Activated T-cell treated with anti-CD3 and anti-CD28 coated beads for 4 hours (primary cell): ENCODE measurements at places on chromosomes 16 and 17.
A peak's percentile ranks its signal among the peaks of the same experiment; 100 is the strongest.

DNA sequence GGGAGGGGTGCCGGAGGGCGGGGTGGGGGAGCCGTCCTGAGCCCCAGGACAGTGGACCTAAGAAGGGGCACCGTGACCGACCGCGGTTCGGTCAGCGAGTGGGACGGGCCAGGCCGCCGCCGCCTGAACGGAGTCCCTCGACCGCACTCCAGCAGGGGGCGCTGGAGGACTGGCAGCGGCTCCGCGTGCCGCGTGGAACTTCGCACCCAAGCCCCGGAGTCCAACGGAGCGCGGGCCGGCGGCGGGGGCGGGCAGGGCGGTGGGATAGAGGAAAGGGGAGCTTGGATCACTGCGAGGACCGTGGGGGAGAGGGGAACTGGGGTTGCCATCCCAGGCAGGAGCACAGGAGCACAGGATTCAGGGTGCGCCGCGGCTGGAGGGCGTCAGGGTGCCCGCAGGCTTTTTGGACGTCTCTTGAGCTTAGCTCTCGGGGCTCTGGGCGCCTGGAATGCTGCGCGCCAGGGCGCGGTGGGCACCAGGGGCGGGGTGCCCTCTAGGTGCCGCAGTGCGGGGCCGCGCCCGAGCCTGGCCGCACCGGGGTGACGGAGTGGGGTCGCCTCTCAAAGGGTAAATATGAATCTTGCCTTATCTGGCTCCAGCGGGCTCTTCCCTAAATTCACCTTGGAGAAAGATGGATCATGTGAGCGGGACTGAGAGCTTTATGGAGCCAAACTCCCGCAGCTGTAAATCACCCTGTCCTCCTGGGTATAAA is 379 bp upstream of the OTOP2 start:
- DNase-seq, result peak; percentile 68

DNA sequence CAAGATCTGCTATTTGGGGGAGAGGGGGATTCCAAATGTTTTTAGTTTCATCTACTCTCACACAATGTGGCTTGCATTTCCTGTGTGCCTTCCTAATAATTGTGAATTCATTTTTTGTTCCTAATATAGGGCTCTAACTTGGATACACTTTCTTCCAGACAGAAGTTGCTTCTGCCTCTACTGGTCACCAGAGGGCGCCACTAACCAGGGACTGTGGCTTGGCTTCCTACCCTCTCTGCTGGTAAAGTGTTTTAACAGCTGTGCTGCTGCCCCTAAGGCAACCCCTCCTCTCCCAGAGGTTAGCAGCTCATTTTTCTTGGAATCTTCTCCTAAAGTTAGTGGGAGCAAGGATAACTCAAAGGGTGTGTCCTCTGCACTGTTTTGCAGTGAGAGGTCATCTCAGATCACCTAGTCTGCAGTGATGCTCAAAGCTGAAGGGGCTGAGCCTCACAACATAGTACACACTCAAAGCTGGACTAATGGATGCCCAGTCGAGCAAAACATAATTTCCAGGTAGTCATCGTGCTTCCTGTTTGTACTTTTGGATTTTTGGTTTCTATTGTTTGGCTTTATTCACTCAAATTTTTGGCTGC is 5.0 kb upstream of the PRSS54 start:
- no peak for DNase-seq

- DNase-seq, result no peak
Observed at GRCh38 chr17:47831934-47832327, 461 bp downstream of the LRRC46 start.

DNA sequence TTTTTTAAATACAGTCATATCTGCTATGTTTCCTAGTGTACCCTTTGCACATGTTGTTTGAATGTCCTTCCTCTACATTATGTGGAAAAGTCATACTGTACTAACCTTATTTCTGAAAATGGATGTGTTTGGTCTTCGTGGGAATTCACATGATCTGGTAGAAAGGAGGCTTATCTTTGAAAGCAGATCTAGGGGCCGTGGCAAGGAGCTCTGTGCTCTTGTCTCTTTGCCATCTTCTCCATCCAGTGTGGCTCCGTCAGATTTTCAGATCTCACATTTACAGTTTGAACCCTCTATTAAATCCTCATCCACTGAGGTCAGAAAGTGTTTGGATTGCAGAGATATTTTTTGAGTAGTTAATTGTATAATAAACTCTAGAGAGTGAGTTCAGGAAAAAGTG is 32.9 kb downstream of the MAP2K4 start:
- no peak for DNase-seq

DNA sequence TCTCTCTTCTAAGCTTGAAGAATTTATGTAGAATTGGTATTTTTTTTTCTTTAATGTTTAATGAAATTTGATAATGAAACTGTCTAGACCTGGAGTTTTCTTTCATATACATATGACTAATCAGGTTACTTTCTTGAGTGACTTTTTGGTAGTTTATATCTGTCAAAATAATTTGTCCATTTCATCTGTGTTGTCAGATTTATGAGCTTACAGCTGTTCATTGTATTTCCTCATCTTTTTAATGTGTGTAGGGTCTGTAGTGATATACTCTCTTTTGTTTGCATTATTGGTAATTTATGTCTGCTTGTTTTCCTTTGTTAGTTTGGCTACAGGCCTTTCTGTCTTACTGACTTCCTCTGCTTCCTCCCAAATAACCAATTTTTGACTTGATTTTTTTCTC is 55.7 kb downstream of the TAOK1 start:
- no peak for DNase-seq

- no peak for DNase-seq
Observed at GRCh38 chr17:66548659-66549310, 246.4 kb downstream of the PRKCA start.

DNA sequence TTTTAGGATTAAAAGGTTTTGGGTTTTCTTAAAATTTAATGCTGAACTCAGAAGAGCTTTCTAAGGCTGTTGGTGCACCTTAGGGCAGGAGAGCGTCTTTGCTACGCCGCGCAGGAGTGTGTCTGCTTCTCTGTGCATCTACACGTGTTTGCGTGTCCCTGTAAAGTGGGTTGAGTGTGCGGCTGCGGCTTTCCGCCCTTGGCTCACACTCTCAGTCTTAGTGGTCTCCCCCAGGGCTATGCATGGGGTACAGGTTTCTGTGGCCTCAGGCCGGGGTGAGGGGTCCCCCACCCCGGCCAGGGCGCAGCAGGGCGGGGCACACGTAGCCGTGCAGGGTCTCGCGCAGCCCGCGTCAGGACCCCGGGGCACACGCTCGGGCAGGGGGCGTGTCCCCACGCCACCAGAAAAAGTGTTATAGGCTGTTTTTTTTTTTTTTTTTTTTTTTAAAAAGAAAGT is 727 bp upstream of the TENT4B start:
- peak; percentile 45 for DNase-seq

DNA sequence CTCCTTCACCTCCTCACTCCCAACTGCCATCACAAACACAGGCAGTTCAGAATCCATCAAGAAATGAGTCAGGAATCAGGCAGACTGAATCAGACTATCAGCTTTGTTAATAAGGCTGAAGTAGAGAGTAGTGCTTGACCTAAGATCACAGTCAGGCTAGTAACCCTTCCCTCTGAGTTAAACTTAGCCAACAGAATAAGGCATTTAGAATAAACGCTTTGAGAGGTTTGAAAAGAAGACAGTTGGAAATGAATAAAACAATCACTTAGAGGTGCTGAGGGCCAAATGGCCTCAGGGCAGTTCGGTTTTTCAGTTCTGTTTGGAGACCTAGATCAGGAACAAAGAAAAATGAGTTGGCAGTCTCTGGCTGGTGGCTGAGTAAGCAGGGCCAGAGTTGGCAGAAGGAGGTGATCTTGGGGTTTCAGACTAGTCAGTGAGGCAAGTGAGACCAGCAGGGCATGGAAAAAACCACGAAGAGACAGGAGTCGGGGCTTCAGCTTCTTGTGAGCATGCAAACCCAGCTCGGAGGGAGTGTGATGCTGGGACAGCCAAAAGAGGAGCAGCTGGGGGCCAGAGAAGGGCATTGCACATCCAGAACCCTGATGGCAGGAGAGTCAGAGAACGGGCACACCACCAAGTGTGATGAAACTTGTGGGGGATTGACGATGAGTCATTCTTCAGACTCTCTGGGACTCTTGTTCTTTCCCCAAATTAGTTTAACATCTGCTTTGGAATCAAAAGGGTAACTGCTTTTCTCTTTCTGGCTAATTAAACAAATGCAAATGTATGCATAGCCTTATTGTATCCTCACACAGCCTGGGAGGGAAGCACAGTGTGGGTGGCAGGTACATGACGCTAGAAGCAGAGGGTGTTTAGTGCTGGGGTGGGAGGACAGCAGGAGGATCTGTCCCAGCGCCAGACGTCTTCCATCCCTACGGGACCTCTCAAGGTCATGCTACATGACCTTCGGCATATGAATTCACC is 54.8 kb downstream of the SPECC1 start:
- DNase-seq, result no peak

DNA sequence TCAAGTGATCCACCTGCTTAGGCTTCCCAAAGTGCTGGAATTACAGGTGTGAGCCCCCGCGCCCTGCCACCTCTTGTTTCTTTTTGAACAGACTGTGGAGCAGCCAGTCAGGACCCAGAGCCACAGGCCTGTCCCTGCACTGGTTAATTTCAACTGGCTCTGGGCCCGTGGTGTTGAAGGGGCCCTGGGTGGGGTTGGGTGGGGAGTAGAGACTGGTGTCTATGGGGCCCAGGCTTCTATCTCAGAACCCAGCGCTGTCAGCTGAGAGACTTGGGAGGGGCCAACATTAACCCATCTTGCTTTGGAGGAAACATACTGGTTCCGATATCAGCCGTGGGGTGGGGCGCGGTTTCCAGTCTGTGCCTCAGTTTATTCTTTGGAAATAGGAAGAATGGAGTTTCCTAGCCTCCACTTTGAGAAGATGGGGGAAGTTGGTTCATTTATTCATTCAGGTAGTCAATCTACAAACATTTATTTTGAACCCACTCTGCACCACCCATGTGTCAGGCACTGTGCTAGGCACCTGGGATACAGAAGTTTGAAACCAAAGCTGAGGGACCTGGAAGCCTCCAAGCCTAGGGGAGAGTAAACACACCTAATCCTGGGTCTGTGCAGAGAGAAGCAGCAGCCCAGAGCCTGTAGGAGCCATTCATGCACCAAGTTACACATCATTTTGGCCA is 15.5 kb upstream of the SLC4A1 start:
- DNase-seq, result no peak

GRCh38 chr17:80780381-80781198 is 211.1 kb upstream of the CHMP6 start:
- no peak for DNase-seq

- peak; percentile 13 for DNase-seq
Observed at GRCh38 chr16:84194470-84195200, 3.7 kb downstream of the ADAD2 start.

DNA sequence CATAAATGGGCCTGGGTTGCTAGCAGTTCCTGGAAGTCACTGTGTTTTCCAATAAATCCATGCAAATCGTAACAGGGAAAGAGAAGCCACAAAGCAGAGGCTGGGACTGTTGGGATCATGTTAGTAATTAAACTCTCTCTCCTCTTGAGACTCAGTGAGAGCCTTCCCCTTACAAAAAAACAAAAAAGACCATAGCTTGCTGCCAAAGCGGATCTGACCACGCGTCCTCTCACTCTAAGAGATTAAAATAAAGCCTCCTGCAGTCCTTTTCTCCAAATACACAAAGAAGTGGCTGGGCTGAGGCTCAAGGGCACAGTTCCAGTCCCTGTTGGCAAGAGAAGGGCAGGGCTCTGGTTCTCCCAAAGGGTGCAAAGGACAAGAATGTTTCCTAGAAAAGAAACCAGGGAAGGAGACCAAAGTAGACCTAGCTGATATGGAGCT is 38.5 kb downstream of the PIGL start:
- no peak for DNase-seq

DNA sequence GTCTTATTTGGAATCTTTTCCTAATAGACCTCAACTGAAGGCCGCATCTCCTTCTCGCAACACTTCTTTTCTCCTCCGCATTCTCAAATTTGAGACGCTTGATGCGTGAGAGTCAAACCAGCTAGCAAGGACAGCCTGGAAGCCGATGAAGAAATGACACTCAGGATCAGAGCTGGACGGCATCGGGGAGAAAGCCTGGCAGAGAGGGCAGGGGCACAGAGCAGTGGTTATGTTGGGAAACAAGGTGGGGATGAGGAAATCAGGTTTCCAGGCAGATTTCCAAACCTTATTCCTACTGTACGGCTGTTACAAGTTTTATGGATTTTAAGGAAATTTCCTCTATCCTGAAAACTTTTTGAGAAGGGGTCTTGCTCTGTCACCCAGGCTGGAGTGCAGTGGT is 164.6 kb upstream of the RPH3AL start:
- DNase-seq, result no peak

- no peak for DNase-seq
Observed at GRCh38 chr16:19232988-19233387, 52.5 kb upstream of the CLEC19A start.

DNA sequence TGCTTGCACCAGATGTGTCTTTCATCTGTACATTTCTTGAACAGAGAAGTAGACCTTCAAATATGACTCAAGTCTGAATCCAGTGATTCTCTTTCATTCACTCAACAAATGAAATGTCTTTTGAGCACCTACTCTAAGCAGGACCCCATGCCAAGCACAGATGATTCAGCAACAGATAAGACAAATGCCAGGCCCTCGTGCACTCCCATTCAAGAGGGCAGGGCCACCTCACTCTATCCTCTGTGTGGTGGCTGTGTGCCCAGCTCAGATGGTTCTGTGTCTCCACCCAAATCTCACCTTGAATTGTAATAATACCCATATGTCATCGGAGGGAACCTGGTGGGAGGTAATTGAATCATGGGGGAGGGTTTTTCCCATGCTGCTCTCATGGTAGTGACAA is 74.1 kb upstream of the NKD1 start:
- DNase-seq, result no peak

- DNase-seq, result no peak
Observed at GRCh38 chr17:75731086-75731715, 9.9 kb downstream of the ITGB4 start.

GRCh38 chr17:71764505-71764904 is 356.3 kb upstream of the SOX9 start:
- DNase-seq, result no peak

DNA sequence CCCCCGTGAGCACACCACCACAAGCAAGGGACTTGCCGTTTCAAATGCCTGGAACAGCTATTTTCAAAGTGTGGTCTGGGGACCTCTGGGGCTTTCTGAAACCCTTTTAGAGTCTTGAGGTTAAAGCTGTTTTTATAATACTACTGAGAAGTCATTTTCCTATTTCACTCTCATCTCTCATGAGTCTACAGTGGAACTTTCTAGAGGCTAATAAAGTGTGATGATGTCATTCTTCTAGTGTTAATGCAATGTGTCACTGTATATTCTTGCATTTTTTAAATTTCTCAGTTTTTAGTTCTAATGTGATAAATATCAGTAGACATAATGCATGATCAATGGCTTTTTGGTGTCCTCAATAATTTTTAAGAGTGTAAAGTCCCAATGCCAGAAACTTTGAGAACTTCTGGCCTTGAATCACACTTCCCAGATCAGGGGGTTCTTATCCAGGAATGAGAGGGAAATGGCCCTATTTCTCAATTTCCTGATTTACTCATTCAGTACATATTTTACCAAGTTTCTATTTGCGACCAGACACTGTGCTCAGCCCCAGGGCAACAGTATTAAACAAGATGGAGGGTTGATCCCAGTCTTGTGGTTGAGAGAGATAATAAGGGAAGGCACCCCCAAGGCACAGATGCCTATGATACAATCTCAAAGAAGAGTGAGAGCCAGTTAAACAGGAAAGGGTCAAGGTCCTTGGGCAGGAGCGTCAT is 444.0 kb downstream of the HS3ST3B1 start:
- no peak for DNase-seq

GRCh38 chr16:4316864-4317531 is 1.1 kb downstream of the GLIS2 start:
- no peak for DNase-seq

- no peak for DNase-seq
Observed at GRCh38 chr17:48129981-48130380, 22.4 kb downstream of the SNX11 start.

- DNase-seq, result no peak
Observed at GRCh38 chr17:32792207-32792606, 84.7 kb downstream of the MYO1D start.
